CD4-positive, alpha-beta T cell treated with Interleukin-6 for 4 hours (primary cell): ENCODE measurements at places on chromosomes 5 and 9.

GRCh38 chr9:127876764-127877562 lies 512 bp downstream of the AK1 start:
- DNase-seq: no peak

DNA sequence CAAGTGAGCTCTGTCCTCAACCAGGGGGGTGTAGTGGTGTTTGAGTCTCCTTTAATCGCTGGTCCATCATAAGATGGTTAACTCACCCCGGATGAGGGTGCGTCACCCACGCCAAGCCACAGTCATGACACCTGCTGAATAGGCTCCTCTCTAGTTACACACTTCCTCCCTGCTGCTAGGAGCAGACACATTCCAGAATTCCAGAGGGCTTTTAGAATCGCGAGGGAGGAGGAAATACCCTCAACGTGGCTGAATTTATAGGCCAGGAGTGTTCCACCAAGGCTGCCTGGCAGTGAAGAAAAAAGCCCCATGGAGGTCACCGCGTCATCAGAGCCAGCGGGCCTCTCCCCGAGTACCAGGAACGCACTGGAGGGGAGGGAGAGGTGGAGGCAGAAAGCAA lies 5.1 kb downstream of the GLRX start:
- peak; percentile 59 for DNase-seq

DNA sequence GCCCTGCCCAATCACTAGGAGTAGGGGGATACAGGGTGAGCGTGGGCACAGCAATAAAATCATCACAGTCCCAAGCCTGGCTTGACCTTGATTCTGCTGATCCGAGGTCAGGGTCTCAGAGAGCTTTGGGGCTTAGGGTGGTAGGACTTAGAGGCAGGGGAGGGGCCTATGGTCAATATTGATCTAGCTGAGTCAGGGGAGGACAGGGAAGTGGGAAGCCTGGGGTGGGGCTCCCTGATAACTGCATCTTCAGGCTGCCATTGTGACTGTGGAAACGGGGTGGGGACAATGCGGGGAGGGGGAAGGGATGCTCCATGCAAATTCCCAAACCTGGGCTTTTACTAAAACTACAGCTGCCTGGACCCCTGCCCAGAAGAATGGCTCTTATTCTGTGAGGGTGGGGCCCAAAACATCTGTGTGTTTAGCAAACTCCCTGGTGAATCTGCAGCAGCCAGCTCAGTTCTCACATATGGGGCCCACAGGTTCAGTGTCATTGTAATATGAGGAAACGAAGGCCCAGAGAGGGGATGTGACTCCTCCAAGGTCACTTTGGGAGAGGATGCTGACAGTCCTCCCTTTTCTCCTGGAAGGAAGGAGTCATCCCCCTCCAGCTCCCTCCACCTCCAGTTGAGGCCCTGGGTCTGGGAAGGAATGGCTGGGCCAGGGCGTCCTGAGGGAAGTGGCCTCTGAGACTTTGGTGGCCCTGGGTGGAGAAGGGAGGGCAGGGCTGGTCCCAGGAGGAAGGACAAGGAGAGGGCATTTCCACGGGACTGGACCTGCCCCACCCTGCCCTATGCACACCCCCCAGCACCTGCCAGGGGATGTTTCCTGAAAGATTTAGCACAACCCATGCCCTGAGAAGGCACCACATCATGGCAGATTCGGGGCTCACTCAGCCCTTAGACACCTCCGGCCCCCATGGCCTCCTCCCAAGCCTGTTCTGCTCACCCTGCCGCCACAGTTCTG lies 26.4 kb downstream of the SLC6A7 start:
- no peak for DNase-seq

- DNase-seq: peak; percentile 68
These were observed 6.1 kb downstream of the SAPCD2 start for GRCh38 chr9:137064027-137064879.
